Posterior cingulate gyrus (tissue), 11 donors: ENCODE measurements at places on chromosomes 13 and 19.

DNA sequence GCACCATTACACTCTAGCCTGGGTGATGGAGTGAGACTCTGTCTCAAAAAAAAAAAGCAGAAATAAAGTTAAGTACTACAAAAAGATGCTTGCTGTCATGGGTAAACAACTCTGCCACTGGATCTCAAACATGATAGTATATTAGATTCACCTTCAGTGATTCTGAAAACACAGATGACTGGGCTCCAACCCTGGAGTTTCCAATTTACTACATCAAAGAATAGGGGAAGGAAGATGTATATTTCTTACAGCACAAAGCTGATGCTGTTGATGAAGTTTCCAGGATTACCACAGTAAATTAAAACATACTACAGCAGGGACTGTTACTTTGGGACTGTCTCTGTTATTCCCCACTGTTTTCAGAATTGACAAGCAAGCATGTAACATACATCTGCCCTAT lies 5.2 kb downstream of the ZNF561 start:
- DNase-seq, result no peak

GRCh38 chr13:82458169-82458568 lies 1424.1 kb downstream of the SLITRK1 start:
- no peak for DNase-seq

- no peak for DNase-seq
Measured at GRCh38 chr19:4379383-4380253, 20.7 kb downstream of the SH3GL1 start.

- DNase-seq, result no peak
Measured at GRCh38 chr19:47074621-47075020, 26.2 kb upstream of the TMEM160 start.

DNA sequence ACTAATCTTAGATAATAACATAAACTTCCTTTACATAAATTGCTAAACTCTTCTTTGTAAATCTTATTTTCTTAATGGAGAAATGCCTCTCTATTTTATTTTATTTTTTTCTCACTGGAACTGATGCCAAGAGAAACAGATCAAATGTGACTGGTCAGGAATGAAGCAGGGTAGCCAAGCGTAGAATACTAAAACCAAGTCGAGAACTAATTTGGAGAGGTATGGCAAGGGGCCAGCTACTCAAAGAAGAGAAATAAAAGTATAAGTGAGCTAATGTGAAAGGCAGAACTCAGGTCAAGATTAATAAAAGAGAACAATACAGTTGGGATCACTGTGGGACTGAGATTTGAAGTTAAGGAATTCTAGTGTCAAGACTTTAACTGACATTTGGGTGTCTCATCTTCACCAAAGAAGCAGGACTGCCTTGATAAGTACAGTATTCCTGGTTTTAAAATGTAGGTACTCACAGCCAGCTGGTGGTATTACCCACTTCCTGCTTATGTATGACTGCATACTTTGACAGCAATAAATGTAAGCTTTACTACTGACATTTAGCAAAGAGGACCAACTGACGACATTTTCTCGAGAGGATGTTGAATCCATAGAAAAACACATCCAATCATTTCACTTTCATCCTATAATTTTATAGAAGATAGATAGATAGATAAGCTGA lies 1192.2 kb downstream of the EFNB2 start:
- no peak for DNase-seq

GRCh38 chr13:35028338-35028867 lies 86.3 kb downstream of the NBEA start:
- DNase-seq, result no peak

GRCh38 chr19:768424-768823 lies 17.5 kb downstream of the MISP start:
- DNase-seq, result no peak

GRCh38 chr13:87120476-87120875 lies 550.7 kb upstream of the SLITRK5 start:
- DNase-seq, result no peak
